ENCODE measurements at places on chromosomes 5 and 9. TPM values are rescaled to one million over a fixed set of nuclear protein-coding genes. Genes with fewer than 3 reads are reported as not detected.

Gene PSAT1
- polyA plus RNA-seq: 30.2 TPM

- peak; percentile 11 for DNase-seq
Measured at GRCh38 chr9:82168585-82168984, 180.0 kb downstream of the SPATA31D1 start.

DNA sequence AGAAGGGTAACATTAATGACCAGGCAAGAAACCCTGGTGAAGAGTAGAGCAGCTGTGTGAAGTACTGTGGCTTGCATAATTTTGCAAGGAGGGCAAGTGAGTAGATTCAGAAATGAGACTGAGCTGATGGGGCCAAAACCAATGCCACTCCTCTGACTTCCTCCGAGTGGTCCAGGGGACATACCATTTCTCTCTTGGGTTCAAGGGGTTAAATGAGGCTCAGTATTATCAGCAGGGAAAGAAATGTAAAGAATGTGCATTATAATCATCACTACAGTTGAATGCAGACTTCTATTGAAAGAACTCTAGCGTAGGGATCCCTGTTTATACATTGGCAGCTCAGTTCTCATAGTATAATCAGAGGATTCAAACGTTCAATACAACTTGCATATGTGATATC lies 9.9 kb downstream of the POLR3G start:
- DNase-seq: no peak

Gene GEMIN5
- 8.1 TPM for polyA plus RNA-seq

- DNase-seq: peak; percentile 54
Measured at GRCh38 chr5:39138892-39139291, 64.7 kb upstream of the RICTOR start.

Gene SYK
- polyA plus RNA-seq: 1.8 TPM

DNA sequence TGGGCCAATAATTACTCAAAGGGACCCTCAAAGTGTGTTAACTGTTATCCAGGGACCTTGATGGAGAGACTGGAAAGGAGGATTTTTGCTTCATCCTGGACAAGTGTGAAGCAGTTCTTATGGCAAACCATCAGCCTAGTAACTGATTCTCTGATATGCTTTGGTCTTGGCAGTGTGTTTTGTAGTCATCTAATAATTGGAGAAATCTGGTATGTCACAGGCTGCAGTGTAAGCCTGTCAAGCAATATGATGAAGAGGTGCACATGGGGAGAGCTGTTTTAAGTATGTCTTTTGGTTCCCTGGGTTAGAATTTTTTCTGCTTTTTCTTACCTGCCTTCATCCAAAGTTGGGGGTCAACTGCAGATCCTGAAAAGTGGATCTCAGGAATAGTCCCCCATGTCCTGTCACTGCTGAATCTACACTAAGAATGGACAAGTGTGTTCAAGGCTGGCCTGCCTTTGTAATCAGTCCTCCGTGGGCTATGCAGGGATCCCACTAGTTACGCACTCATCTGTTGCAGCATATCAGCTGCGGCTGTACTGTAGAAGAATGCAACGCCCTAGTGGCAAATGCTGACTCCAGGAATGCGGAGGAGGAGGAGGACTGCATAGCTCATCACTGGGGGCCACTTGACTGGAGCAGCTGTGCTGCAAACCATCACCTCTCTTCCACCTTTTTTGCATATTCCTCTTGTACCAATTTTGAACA lies 1.9 kb downstream of the SPTAN1 start:
- DNase-seq: no peak

DNA sequence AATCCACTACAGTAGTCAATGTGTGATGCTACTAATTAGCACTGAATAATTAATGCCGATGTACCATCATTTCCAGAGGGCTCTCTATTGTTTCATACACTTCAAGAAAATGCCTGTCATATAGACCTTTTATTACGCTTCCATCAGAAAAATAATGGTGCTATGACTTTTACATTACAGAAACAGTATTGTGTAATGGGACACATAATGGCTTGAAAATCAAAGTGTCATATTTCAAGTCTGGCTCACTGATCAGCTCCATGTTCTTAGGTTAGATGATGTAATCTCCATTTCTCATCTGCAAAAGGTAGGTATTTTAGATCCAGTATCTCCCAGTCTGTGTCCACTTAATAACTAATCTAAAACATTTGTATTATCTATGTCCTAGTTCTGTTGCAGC lies 990.6 kb upstream of the TYRP1 start:
- DNase-seq: no peak

Gene SHOC1
- 0.01 TPM for polyA plus RNA-seq

DNA sequence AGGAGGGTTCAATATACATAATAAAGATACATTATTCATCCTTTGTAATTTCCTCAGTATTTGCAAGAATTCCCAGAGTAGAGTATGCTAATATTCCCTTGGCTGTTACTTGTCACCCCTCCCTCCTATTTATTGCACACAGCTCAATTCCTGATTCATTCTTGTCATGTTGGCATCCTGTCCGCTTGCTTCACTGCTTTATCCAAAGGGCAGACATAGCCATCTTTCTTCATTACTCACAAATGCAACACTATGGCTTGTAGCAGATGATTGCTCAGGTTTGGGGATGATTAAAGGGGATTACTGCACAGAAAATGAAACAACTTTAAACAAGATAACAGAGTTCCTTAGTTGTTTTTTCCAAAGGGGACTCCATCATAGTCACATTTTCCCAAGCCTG lies 1.2 kb upstream of the IL33 start:
- no peak for DNase-seq

- DNase-seq: no peak
Measured at GRCh38 chr9:132003319-132003704, 76.4 kb downstream of the MED27 start.

DNA sequence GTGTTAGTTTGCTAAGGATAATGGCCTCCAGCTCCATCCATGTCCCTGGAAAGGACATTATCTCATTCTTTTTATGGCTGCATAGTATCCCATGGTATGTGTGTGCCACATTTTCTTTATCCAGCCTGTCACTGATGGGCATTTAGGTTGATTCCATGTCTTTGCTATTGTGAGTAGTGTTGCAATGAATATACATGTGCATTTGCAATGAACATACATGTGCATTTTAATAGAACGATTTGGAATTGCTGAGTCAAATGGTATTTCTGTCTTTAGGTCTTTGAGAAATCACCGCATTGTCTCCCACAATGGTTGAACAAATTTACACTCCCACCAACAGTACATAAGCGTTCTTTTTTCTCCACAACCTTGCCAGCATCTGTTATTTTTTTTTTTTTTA lies 37.7 kb downstream of the DRD1 start:
- DNase-seq: no peak

DNA sequence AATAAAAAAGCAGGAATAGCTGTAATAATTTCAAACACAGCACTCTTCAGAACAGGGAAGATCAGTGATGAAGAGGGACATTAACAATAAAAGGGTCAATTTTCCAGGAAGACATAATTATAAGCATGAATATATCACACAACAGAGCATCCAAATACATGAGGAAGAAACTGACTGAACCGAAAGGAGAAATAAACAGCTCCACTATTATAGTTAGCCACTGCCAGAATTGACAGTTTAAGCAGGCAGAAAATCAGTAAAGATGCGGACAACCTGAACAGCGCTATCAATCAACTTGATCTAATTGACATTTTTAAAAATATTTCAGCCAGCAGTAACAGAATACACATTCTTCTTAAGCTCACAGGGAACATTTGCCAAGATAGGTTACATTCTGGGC lies 89.1 kb downstream of the MED10 start:
- no peak for DNase-seq

GRCh38 chr5:59116231-59116865 lies 533.5 kb downstream of the RAB3C start:
- DNase-seq: no peak

DNA sequence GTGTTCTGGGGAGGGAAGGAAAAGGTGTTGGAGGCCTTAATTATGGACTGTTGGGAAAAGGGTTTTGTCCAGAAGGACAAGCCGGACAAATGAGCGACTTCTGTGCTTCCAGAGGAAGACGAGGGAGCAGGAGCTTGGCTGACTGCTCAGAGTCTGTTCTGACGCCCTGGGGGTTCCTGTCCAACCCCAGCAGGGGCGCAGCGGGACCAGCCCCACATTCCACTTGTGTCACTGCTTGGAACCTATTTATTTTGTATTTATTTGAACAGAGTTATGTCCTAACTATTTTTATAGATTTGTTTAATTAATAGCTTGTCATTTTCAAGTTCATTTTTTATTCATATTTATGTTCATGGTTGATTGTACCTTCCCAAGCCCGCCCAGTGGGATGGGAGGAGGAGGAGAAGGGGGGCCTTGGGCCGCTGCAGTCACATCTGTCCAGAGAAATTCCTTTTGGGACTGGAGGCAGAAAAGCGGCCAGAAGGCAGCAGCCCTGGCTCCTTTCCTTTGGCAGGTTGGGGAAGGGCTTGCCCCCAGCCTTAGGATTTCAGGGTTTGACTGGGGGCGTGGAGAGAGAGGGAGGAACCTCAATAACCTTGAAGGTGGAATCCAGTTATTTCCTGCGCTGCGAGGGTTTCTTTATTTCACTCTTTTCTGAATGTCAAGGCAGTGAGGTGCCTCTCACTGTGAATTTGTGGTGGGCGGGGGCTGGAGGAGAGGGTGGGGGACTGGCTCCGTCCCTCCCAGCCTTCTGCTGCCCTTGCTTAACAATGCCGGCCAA lies 19.1 kb downstream of the PTGES2 start:
- DNase-seq: no peak

Gene UGT3A1
- not detected for polyA plus RNA-seq

- DNase-seq: no peak
Measured at GRCh38 chr5:65699338-65699737, 22.6 kb downstream of the SGTB start.

Gene C5orf58
- polyA plus RNA-seq: not detected
